ENCODE measurements at places on chromosomes 4 and X. TPM values are rescaled to one million over a fixed set of nuclear protein-coding genes. Genes with fewer than 3 reads are reported as not detected.

SCD5 gene
- total RNA-seq, result 5.0 TPM

CDKL5 gene
- total RNA-seq, result 2.8 TPM

DGAT2L6 gene
- total RNA-seq, result not detected

TBX22 gene
- total RNA-seq, result not detected

SEC24B gene
- 15.5 TPM for total RNA-seq

GRIA3 gene
- 5.0 TPM for total RNA-seq

OTC gene
- not detected for total RNA-seq

FGD1 gene
- 4.7 TPM for total RNA-seq

All from aortic smooth muscle cell (primary cell).